ENCODE measurements at places on chromosomes 3 and 15.

DNA sequence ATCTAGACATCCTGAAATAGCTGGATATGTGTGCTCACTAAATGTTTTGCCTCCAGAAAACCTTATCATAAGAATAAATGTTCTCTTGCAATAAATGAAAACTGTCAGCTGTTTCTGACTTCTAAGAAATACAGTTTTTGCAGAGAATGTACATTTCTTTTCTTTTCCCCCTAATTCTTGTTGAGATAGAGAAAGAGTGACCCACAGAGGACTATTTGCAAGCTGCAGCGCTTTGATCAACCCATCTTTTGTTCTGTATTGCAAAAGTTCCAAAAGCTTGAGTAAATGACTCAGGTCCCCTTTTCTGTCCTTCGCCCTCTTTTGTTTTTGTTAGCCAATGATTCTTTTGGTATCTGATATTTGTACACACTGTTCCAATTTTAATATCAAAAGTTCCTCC lies 141.9 kb downstream of the BBX start:
- DNase-seq = no peak

- DNase-seq = no peak
Measured at GRCh38 chr3:14482271-14482721, 57.8 kb downstream of the GRIP2 start.

DNA sequence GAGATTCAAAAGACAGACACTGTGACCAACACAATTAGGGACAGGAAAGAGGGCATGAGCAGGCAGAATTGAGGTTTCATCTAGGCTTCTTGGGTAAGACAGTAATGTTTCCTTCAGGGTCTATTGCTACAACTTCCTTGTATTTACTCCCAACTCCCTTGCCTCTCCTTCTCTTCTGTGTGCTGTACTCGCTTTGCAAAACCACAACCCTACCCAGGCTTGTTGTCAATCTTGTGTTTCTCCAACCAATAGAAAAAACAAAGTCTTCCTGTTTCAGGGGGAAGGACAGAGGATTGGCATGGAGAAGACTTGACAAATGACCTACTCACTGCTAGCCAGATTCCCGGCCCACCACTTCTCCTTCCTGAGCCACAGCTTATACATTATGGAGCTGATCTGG lies 36.3 kb upstream of the MASP1 start:
- no peak for DNase-seq

DNA sequence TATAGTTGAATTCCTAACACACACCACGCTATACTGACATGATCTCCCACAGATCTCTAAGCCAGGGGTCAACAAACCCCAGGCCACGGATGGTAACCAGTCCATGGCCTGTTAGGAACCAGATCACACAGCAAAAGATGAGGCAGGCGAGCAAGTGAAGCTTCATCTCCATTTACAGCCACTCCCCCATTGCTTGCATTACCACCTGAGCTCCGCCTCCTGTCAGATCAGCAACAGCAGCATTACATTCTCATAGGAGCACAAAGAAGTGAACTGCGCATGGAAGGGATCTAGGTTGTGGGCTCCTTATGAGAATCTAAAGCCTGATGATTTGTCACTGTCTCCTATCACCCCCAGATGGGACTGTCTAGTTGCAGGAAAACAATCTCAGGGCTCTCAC lies 2.7 kb downstream of the PDCD7 start:
- DNase-seq = no peak

DNA sequence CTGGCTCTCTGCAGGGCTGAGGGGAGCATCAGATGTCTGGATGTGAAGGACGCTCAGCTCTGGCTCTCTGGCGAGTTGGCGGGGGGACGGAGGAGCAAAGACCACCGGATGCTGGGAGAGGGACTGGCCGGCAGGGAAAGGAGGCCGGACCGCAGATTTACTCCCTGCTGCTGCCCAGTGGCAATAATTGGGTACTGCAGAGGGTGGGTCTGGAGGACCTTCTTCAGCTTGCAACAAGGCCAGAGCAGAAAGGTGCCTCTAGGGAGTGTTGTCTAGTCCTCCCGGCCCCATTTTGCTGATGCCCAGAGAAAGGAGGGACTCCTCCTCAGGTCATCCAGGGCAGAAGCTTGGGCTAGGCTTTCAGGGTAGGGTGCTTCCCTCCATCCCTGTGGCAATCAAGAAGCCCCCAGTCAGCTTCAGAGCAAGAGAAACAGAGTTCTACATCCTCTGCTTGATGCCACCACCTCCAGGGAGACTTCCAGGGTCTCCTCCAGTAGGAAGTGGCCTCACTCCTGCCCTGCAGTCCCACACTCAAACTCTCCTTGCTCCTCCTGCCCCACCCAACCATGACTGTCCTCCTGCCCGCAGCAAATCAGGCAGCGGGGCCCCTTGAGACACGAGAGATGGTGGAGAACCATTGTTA lies 20.3 kb upstream of the CSPG4 start:
- DNase-seq = no peak
